ENCODE measurements at places on chromosomes 5 and 9.

DNA sequence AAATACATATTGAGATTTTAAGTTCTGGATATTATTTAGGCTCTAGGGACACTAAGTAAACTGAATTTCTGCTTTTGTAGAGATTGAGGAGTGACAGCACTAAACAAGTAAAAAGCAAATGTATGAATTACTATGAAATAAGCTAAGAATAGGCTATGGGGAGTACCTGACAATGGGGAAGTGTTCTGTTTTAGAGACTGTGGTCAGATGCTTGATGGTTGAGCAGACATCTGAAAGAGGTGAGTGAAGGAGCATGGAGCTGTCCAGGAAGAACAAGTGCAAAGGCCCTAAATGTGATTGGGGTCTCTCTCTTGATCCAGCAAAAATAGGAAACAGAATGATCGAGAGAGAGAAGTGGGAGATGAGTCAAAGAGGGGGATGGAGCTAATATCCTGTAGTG lies 111.7 kb downstream of the JAKMIP2 start:
- no peak for DNase-seq

DNA sequence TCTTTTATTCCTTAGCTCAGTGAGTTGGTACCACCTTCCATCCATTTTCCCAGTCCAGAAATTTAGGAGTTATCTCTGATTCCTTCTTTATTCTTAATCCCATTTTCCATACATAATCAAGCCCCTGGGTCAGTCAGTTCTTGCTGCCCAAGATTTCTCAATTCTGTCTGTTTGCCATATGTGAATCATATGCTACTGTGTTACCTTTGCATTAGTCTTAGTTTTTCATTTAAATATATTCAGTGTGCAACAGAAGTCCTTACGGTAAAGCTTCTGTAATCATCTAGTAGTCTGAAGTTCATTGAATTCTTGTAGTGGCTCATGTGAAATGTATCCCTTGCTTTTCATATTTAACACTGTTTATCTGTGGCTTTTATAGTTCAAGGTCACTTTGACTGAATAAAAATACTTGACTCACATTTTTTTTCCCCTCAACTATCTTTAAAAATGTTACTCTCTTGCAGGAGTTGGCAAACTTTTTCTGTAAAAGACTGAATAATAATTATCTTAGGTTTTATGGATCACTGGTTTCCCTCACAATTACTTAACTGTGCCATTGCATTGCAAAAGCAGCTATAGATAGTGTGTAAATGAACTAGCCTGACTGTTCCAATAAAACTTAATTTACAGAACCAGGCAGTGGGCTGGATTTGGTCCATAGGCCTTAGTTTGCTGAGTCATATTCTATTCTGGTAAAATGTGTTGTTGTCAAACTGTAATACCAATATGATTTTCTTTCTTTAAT lies 6.9 kb downstream of the KIAA1958 start:
- no peak for DNase-seq

DNA sequence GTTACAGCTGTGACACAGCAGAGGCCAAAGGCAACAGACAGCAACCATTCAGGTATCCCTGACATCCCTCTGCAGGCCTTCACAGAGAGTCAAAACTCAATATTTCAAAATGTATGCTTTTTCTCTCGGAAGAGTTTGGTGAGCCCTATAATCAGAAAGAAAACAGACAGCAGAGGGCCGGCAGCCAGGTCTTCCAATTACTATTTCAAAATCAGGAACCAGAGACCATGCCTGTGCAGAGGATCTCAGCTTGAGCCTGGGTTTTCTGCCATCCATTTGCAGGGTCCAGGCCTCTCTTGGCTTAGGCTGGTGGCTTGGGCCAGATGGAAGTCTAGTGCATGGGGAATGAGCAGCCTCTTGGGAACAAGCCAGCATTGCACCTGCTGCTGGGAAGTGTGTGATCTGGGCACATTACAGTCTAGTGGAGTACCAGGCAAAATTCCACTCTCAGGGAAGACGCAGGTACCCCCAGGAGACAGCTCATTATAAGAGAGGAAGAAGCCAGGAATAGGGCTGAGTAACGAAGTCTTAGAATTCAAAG lies 231.3 kb downstream of the ENC1 start:
- no peak for DNase-seq

DNA sequence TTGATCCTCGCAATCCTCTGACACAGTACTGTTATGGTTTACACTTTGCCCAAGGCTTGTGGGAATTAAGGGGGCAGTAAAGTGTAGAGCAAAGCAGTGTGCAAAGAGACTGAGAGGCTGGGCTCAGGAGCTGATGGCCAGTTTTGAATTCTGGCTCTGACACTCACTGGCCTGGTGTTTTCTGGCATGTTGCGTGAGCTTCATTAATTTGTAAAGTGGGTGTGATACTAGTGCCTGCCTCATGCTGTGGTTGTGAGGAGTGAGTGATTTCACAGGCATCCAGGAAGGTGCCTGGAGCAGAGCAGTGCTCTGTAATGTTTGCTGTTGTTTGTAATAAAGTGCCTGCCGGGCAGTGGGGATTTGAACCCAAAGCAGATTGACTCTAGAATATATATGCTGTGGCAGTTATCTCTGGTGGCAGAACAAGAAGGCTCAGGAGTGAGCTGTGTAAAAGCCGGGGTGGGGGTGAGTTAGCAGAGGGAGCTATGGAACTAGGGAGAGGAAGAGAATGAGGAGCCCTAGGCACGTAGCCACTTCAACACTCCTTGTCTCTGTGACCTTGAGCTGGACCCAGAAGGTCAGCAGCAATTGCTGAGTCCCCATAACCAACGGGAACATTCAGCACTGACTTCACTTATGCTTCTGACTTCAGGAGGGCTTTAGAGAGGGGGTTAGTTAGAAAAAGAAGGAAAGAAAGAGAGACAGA lies 108.5 kb downstream of the DOCK2 start:
- no peak for DNase-seq

DNA sequence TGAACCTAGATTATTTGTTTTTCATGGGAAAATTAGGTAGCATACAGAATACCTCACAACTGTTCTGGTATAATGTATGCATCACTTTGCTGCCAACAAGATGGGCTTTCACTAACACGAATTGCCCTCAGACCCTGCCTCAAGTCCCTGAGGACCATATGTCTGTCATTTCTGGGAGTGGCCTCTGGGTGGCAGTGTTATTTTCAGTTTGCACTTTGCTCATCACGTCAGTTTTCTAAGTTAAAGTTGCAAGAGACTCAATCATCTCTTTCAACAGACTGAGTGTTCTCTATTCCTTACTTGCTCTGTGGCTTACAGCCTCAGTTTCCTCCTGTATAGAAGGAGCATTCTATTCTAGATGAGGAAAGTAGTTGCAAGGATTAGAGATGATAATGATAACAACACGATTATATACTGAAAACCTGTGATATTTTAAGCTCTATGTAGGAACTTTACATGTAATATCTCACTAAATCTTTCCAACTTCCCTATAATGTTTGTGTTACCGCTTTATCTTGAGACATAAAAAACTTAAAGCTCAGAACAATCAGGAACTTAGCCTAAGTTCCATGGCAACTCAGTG lies 55.7 kb downstream of the TSSK1B start:
- peak; percentile 29 for DNase-seq

DNA sequence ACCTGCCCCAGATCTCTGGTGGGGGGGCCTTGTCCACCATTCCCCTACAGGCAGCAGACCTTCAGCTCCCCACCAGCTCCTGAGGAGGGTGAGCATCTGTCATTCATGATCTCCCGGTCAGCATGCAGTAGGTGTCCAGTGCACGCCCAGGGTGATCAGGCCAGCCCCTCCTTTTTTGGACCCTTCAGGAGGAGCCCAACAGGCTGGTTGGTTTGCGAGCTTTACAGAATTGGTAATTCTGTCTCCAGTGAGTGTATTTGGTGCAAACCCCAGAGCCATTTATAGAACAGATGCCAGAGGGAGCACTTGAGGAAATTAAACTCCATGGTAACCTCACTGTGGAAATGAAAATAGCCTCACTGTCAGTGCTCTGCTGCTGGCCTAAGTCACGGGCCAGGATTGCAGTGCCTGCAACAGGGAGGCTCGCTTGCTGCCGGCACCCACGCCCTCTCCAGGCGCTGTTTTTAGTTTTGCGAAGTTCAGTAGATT lies 23.4 kb downstream of the WNK2 start:
- no peak for DNase-seq

DNA sequence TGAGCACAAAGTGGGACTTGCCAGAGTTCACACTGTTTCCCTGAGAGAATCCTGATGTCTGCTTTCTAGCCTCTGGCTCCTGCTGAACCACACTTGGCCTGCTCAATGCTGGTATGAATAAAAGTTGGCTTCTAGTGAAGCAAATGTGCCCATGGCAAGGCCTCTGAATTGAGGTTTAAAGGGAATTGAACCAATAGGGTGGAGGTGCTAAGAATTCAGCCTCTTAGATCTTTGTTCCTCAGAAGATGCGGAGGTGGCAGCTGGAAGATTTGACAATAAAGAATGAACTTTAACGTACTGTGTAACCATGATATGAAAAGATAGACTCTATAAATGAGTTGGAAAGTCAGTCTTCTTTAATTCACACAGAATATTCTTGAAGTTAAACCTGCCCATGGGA lies 57.2 kb downstream of the RASGRF2 start:
- DNase-seq, result no peak

DNA sequence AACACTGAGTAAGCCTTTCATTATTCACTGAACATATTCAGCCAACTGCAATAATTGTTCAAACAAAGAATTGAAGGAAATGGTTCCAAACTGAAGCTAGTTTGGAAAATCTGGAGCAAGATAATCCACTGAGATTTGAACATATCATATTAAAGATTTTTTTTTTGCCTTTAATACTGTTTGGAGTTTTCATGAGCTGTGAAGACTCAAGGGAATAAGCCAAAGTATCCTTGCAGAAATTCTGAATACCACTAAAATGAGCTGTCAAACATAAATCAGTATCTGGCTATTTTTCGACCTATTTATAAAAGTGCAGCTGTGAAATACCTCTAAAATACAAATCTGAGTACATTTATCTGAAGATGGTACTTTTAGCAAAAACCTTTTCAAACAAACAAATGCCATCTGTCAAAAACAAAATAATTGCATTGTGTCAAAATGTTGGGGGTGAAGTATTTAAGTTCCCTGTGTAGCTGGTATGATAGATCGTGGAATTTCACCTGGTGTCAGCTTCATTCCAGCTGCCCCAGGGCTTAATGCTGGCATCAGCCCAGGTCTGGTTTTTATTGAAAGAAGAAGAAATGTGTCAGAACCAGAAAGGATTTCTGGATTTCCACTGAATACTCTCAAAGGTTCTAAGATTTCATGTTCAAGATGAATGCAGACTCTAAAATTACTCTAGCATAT lies 149.0 kb upstream of the GRAMD2B start:
- no peak for DNase-seq

DNA sequence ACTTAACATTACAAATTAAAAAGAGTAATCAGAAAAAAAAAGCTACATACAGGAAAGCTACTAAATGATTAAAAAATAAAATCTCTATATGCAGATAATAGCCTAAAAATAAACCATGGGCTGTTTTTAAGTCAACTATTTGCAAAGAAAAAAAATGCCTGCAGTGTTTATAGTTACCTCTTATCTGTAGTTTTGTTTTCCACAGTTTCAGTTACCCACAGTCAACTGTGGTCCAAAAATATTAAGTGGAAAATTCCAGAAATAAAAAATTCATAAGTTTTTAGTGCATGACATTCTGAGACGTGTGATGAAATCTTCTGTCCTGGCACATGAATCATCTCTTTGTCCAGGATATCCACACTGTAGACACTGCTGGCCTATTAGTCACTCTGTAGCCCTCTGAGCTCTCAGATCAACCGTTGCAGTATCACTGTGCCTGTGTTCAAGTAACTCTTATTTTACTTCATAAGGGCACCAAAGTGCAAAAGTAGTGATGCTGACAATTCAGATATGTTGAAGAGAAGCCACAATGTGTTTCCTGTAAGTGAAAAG lies 59.2 kb downstream of the PRELID2 start:
- no peak for DNase-seq
